Naive thymus-derived CD4-positive, alpha-beta T cell (primary cell): ENCODE measurements at places on chromosomes 4 and X. TPM values are rescaled to one million over a fixed set of nuclear protein-coding genes. Genes with fewer than 3 reads are reported as not detected.

The TAPT1 gene
- total RNA-seq = 39.7 and 43.0 TPM in 2 replicates

The TEX11 gene
- not detected for total RNA-seq

The GASK1B gene
- total RNA-seq = not detected in 2 replicates

The KLF8 gene
- total RNA-seq = 17.9 and 19.3 TPM in 2 replicates

The STK32B gene
- total RNA-seq = 1.7 TPM

The GABRA4 gene
- not detected for total RNA-seq

The ASB12 gene
- total RNA-seq = not detected

The RBM46 gene
- not detected in 2 replicates for total RNA-seq

The USP46 gene
- 3.0 TPM for total RNA-seq

GRCh38 chr4:181264893-181265292 is 978.3 kb upstream of the TENM3 start:
- H3K4me1 ChIP-seq = no peaks in the 10 kb centered on the region
- no peak overlapping the region for H3K27ac ChIP-seq
- H3K4me3 ChIP-seq = no peak overlapping the region
- no peaks in the 10 kb centered on the region for H3K27me3 ChIP-seq
- DNase-seq = no peak

DNA sequence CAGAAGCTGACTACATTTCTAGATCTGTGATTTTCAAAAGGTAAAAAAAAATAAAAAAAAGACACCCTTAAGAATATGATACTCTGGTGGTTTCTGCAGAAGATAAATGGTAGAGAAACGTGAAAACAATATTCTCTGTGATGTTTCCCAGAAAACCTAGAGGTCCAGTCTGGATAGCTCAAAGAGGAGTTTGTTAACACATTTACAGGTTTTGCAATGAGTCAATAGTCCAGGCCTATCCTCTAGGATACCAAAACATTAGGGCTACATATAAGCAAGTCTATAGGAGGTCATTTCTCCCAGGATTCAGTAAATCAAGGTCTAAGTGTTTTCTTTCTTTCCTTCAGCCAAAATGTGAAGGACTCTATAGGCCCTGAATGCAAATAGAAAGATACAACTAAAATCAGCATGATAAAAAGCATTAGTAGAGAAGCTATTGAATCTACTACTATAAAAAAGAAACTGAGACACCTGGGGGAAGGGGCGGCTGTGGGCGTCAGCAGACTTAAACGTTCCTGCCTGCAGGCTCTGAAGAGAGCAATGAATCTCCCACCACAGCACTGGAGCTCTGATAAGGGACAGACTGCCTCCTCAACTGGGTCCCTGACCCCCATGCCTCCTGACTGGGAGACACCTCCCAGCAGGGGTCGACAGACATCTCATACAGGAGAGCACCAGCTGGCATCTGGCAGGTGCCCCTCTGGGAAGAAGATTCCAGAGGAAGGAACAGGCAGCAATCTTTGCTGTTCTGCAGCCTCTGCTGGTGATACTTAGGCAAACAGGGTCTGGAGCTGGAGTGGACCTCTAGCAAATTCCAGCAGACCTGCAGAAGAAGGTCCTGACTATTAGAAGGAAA is 33.7 kb upstream of the SPP1 start:
- H3K27me3 ChIP-seq = no peaks in the 10 kb centered on the region
- H3K36me3 ChIP-seq = no peaks in the 10 kb centered on the region
- no peak overlapping the region for H3K27ac ChIP-seq
- DNase-seq = no peak
- no peak overlapping the region for H3K4me3 ChIP-seq

- H3K36me3 ChIP-seq = no peaks in the 10 kb centered on the region
- H3K27ac ChIP-seq = no peak overlapping the region
These were observed 229.4 kb downstream of the LDB2 start for GRCh38 chr4:16669036-16669435.

DNA sequence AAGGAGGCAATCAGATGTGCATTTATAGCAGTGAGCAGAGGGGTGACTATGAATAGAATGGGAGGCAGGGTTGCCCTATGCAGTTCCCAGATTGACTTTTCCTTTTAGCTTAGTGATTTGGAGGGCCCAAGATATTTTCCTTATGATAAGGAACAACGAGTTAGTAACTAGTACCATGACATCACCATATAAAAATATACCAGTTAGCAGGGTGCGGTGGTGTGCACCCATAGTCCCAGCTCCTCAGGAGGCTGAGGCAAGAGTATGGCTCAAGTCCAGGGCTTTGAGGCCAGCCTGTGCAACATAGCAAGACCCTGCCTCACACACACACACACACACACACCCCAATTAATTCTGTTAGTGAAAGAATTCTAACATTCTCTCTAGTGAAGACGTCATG is 53.0 kb downstream of the IL13RA2 start:
- no peaks in the 10 kb centered on the region for H3K27me3 ChIP-seq
- no peak for DNase-seq
- no peak overlapping the region for H3K4me3 ChIP-seq
- no peaks in the 10 kb centered on the region for H3K36me3 ChIP-seq

- H3K36me3 ChIP-seq = no peaks in the 10 kb centered on the region
- no peak overlapping the region for H3K4me3 ChIP-seq
- H3K27me3 ChIP-seq = no peaks in the 10 kb centered on the region
- no peak for DNase-seq
These were observed 307.6 kb upstream of the NOCT start for GRCh38 chr4:138707746-138708677.

DNA sequence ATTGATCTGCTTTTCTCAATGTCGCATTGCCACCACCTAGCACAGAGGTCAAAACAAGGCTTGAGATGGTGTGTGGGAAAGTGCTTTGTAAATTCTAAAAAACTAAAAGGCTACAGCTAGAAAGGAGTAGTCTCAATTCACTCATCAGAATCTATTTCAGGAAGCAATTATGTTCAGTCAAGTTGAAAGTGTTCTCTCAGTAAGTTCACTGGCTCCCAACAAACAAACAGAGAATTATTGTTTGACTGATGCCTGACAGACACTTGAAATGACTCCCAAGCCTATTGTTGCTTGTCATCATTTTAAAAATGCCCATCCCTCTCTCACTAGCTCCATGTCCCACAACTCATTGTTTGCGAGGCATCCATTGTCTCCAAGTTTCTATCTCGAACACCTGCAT is 419.6 kb upstream of the CPEB2 start:
- no peak overlapping the region for H3K27ac ChIP-seq
- no peaks in the 10 kb centered on the region for H3K36me3 ChIP-seq
- no peak for DNase-seq
- no peaks in the 10 kb centered on the region for H3K27me3 ChIP-seq
- no peak overlapping the region for H3K4me3 ChIP-seq

- H3K4me3 ChIP-seq = no peak overlapping the region
- no peaks in the 10 kb centered on the region for H3K36me3 ChIP-seq
- H3K27ac ChIP-seq = no peak overlapping the region
- no peak for DNase-seq
These were observed 126.5 kb upstream of the NKX1-1 start for GRCh38 chr4:1532549-1533395.

DNA sequence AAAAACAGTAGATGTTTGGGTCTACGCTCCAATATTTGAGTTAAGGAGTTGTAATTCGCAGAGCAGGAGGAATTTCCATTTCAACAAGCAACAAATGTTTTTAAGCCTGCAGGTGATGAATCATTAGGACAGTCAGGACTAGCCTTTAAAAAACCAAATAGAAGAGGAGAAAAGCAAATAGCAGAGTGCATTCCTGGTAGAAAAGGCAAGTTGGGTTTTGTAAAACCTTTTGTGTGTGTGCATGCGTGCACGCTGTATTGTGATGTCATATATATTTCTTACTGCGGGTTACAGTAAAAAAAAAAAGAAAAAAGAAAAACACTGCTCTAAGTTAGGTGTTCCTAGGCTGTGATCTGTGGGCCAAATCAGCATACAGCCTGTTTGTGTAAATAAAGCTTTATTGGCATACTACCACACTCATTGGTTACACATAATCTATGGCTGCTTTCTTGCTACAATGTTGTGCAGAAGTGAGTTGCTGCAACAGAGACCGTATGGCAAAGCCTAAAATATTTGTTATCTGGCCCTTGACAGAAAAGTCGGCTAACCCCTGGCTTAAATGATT is 135.6 kb downstream of the MID1 start:
- no peak overlapping the region for H3K4me3 ChIP-seq
- H3K4me1 ChIP-seq = no peaks in the 10 kb centered on the region
- no peaks in the 10 kb centered on the region for H3K36me3 ChIP-seq
- no peak for DNase-seq
- H3K27ac ChIP-seq = no peak overlapping the region
- H3K27me3 ChIP-seq = no peaks in the 10 kb centered on the region

- no peaks in the 10 kb centered on the region for H3K27me3 ChIP-seq
- H3K27ac ChIP-seq = no peak overlapping the region
- no peak overlapping the region for H3K4me3 ChIP-seq
- H3K4me1 ChIP-seq = no peaks in the 10 kb centered on the region
- no peak for DNase-seq
These were observed 30.7 kb downstream of the TSPAN5 start for GRCh38 chr4:98627531-98628257.

DNA sequence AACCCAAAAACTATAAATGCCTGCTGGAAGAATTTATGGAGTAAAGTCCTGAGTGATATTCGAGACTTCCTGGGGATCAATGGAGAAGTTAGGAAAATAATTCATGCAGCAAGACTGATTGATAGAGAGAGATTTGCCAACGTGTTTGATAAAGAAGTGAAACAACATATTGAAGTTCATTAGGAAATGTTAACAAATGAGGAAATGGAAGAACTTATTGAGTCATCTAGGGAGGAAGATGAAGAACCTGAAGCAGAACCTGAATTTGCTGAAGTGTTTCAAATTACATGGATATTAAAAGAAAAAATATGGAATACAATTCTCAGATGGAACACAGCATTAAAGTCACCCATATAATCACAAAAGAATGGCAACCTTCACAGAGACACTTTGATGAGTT is 39.0 kb downstream of the DDX60 start:
- H3K27ac ChIP-seq = no peak overlapping the region
- no peak overlapping the region for H3K4me3 ChIP-seq
- peaks cover 18% of the 10 kb centered on the region for H3K36me3 ChIP-seq

DNA sequence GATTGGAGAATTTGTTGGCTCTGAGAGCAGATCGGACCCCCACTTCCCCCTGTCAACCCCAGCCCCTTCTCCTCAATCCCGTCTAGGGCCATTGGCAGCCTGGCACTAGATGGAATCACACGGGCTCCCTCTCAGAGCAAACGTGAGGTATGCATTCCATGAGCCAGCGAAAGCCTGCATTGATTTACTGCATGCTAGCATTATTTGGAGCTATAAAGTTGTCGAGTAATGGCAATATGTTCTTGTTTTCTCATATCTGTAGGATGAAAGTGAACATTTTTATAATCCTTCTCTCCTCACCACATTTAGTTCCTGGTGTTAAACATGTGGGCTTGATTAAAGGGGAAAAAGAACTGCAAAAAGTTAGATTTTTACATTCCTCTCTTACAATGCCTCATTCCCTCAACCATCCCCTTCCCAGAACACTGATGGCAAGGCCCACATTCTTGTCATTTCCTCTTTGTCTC is 159.2 kb downstream of the SPRY1 start:
- no peaks in the 10 kb centered on the region for H3K27me3 ChIP-seq
- H3K4me1 ChIP-seq = no peaks in the 10 kb centered on the region
- H3K36me3 ChIP-seq = no peaks in the 10 kb centered on the region
- H3K4me3 ChIP-seq = no peak overlapping the region
- no peak overlapping the region for H3K27ac ChIP-seq

DNA sequence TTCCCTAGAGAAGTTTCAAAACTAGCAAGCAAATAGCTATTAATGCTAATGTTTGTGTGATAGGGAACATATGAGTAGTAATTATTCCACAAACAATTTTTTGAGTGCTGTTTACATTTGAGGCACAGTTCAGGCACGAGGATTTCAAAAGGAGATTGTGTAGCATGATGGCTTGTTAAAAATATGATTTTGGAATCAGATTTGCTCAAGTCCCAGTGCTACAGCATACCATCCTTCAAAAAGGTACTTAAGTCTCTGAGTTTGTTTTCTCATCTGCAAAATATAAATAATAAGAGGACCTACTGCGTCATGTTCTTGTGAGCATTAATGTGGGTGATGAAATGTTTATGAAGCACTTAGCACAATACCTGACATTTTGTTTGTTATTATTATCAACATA is 11.3 kb downstream of the TLR8 start:
- H3K36me3 ChIP-seq = no peaks in the 10 kb centered on the region
- H3K4me3 ChIP-seq = no peak overlapping the region
- DNase-seq = no peak
- no peaks in the 10 kb centered on the region for H3K27me3 ChIP-seq

DNA sequence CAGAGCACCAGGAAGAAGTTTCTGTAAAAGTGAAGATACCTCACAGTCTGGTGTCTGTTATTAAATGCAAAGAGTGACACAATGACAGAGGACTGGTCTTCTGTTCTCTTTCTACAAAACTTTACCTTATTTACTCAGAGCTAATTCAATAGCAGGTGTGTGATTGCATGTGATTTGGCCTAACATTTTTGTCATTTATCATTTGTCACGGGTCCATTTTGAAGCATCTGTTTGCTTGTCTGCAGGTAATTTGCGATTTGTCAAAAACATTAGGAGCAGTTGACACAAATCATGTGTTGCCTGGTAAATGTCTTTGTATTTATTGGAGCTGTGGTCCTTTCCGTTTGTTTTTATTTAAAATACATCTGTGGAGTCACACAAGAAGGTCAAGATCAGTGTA is 1232.4 kb downstream of the STIM2 start:
- no peak for DNase-seq
- H3K4me1 ChIP-seq = no peaks in the 10 kb centered on the region
- no peaks in the 10 kb centered on the region for H3K36me3 ChIP-seq
- no peak overlapping the region for H3K4me3 ChIP-seq
- H3K27ac ChIP-seq = no peak overlapping the region

- no peak overlapping the region for H3K4me3 ChIP-seq
- no peaks in the 10 kb centered on the region for H3K4me1 ChIP-seq
- no peak for DNase-seq
- H3K36me3 ChIP-seq = no peaks in the 10 kb centered on the region
- no peak overlapping the region for H3K27ac ChIP-seq
These were observed 178.0 kb downstream of the MGST2 start for GRCh38 chr4:139843641-139844040.

- H3K36me3 ChIP-seq = no peaks in the 10 kb centered on the region
- H3K4me1 ChIP-seq = no peaks in the 10 kb centered on the region
- no peak overlapping the region for H3K27ac ChIP-seq
- H3K27me3 ChIP-seq = no peaks in the 10 kb centered on the region
These were observed 1216.5 kb downstream of the RAPGEF2 start for GRCh38 chr4:160319221-160319867.

GRCh38 chrX:13334491-13334890 is 14.6 kb upstream of the ATXN3L start:
- DNase-seq = no peak
- H3K36me3 ChIP-seq = no peaks in the 10 kb centered on the region
- no peak overlapping the region for H3K27ac ChIP-seq
- no peaks in the 10 kb centered on the region for H3K4me1 ChIP-seq
- H3K4me3 ChIP-seq = no peak overlapping the region

DNA sequence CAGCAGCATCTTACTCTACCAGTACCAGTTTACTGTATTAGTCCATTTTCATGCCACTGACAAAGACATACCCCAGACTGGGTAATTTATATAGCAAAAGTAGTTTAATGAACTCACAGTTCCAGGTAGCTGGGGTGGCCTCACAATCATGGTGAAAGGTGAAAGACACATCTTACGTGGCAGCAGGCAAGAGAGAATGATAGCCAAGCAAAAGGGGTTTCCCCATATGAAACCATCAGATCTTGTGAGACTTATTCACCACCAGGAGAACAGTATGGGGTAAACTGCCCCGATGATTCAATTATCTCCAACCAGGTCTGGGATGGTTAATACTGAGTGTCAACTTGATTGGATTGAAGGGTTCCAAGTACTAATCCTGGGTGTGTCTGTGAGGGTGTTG is 69.3 kb downstream of the YIPF6 start:
- no peaks in the 10 kb centered on the region for H3K27me3 ChIP-seq
- H3K36me3 ChIP-seq = no peaks in the 10 kb centered on the region
- H3K27ac ChIP-seq = no peak overlapping the region
- no peak overlapping the region for H3K4me3 ChIP-seq
- DNase-seq = no peak
- no peaks in the 10 kb centered on the region for H3K4me1 ChIP-seq
